Activated B cell treated with CpG ODN at 0.5 μM for 24 hours (primary cell): ENCODE measurements at places on chromosomes 11 and 22.

DNA sequence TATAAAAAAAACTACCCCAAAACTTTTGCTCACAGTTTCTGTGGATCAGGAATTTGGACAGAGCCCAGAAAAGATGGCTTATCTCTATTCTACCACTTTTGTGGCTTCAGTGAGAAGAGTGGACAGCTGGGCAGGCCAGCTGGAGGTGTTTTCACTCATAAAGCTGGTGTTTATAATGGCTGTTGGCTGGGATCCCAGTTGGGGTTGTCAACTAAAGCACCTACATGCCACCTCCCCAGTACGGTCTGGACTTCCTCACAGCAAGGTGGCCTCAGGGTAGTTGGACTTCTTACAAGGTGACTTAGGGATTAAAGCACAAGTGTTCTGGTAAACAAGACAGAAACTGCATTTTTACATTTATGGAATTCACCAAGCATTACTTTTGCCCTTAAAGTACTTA is 171.0 kb downstream of the NELL1 start:
- DNase-seq, result no peak

GRCh38 chr22:48042621-48043395 is 1280.4 kb downstream of the TBC1D22A start:
- DNase-seq, result no peak

GRCh38 chr11:9774591-9775397 is 110.9 kb downstream of the SWAP70 start:
- DNase-seq, result no peak

DNA sequence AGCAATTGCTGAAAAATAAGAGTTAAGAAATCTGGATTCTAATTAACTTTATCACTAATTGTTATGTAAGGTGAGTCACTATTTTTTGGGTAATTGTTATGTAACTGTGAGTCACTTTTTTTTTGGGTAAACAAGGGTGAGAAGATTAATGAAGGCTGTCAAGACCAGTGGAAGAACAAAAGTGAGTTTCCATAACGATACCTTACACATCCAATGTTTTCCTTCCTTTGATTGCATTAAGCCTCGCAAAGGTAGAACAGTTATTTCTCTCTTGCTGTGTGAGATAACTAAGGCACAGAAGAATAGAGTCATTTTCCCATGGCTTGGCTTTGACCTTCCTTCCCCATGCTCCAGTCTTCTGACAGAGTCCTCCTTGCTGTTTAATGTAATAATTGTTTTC is 374.7 kb downstream of the DDX10 start:
- DNase-seq, result no peak

DNA sequence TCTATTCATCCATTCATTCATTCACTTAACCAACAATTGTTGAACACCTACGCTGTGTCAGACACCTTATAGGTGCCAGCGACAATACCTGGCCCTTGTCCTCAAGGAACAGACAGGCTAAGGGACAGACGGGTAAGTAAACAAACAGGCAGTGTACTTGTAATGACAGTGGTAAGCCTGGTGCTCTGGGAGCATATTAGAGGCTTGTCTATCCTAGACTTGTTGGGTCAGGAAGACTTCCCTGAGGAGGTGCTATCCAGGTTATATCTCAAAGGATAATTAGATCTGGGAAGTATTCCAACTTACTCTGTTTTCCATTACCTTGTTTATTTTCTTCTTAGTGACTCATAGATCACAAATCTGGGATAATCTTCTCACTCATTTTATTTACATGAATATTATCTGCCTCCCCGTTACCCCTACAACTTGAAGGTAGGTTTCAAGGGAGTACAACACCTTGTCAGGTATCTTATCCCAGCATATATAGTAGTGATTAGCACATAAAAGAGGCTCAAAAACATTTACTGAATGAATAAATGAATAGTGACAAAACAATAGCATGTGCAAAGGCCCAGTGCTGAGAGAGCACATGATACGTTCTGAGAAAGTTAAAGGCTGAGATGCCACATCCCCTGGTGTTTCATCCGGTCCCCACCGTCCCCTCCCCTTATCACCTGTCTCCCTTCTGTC is 75.3 kb upstream of the NCAM1 start:
- no peak for DNase-seq
